A172 (cell line): ENCODE measurements at places on chromosomes 5 and 9. TPM values are rescaled to one million over a fixed set of nuclear protein-coding genes. Genes with fewer than 3 reads are reported as not detected.
A peak's percentile ranks its signal among the peaks of the same experiment; 100 is the strongest.

The CEP120 gene
- total RNA-seq, result 19.5 and 22.3 TPM in 2 replicates

The OMD gene
- not detected in 2 replicates for total RNA-seq

The IL17B gene
- not detected in 2 replicates for total RNA-seq

The IL6ST gene
- total RNA-seq, result 97.7 and 112 TPM in 2 replicates

The LHX3 gene
- total RNA-seq, result not detected in 2 replicates

GRCh38 chr5:143014017-143014651, 244.0 kb downstream of the ARHGAP26 start:
- peak; percentile 27 for DNase-seq

GRCh38 chr9:134681061-134681661, 39.6 kb downstream of the COL5A1 start:
- no peak for DNase-seq

- DNase-seq, result peak; percentile 72
Measured at GRCh38 chr9:109256336-109256735, 64.5 kb downstream of the EPB41L4B start.

DNA sequence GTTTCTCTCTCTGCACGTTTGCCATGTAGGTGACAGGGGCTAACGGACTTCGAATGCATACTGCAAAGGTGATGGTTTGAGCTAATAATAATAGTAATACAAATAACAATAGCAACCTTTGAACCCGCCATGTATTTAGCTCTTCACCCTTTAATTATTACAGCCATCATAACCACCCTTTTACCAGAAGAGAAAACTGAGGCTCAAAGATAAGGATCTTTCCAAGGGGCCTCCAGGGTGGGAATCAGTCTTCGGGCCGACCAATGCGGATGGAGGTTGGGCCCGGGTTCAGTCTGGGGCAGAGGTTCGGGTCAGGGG, 494 bp downstream of the CDKN2AIPNL start:
- no peak for DNase-seq

DNA sequence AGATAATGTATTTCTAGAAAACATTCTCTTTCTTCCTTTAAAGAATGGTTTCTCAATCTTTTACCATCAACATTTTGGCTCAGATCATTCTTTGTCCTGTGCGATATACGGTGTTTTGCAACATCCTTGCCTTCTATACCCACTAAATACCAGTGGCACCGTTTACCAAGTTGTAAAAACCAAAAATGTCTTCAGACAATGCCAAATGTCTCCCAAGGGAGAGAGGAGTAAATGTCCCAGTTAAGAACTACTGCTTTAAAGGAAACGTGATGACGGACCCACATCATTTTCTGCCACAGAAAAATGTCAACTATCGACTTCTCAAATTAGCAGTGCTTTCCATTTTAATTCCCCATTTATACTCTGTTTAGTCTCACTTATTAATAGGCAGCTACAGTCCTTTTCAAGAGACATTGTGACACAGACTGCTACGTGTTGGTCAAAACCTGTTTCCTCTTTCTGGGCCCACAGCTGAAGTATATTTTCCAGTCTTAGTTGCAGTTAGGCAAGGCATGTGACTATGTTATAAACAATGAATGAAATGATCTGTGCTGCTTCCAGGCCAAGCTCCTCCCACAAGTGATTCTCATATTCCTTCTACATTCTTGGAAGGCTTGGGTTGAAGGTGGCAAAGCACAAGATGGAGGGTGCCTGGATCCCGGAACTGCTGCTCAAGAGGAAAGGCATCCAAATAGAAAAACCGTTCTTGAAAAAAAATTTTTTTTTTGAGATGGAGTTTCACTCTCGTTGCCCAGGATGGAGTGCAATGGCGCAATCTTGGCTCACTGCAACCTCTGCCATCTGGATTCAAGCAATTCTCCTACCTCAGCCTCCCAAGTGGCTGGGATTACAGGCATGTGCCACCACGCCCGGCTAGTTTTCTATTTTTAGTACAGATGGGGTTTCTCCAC, 8.8 kb downstream of the PRXL2C start:
- DNase-seq, result peak; percentile 26

DNA sequence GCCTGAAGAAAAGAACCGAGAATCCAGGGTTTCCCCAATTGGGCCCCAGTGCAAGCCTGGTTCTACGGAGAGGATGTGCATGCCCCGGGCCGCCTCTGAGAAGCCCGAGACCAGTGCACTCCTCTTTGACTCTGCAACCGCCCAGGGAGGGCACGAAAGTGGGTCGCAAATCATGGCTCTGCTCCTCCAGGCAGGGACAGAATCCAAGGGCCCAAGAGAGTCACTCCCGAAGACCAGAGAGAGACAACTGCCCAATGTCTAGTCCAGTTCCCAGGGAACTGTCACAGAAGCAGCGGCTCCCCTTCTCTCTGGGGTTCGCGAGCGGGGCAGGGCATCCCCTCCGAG, 107.8 kb downstream of the PSD2 start:
- no peak for DNase-seq

GRCh38 chr5:43268188-43268820, 44.9 kb downstream of the HMGCS1 start:
- no peak for DNase-seq

DNA sequence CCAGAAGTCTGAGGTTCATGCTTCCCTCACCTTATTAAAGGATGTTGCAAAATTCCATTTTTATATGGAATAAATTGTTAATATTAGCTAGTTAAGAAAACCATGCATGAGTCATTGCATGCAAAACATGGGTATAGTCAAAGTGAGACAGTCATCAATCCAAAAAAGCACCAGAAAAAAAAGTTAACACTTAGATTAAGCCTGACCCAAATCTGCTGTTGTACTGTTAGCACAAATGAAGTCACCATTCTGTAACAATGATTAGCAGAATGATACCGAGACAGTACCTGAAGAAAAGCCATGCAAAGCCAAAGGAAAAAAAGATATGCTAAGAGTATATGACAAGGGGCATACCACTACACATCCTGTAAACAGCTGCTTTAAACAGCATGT, 49.5 kb downstream of the PKD2L2 start:
- DNase-seq, result no peak

GRCh38 chr5:145141534-145141933, 693.6 kb downstream of the PRELID2 start:
- no peak for DNase-seq

GRCh38 chr5:93476251-93476742, 104.7 kb downstream of the NR2F1-AS1 start:
- DNase-seq, result no peak

GRCh38 chr5:74136276-74136825, 504.2 kb downstream of the ENC1 start:
- DNase-seq, result no peak

DNA sequence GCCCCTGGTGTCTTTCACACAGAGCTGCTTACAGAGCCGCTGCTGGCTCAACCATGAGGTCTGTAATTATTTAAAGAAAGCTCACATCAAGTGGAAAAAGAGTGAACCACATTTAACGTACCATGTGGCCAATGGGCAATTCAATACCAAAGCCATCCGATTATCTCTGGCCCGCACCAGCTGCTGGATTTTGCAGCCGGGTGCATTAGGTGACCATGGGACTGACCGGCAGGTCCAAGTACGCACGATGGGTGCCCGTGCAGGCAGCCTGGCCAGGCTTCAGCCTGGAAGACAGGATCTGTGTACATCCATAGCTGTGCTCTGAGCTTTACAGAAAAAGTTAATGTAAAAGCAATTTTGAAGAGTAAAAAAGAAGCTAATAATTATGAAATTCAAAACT, 20.5 kb downstream of the PPARGC1B start:
- no peak for DNase-seq

GRCh38 chr5:143749581-143750205, 62.3 kb upstream of the HMHB1 start:
- no peak for DNase-seq

- DNase-seq, result no peak
Measured at GRCh38 chr9:114386886-114387679, 699 bp downstream of the AKNA start.

- no peak for DNase-seq
Measured at GRCh38 chr9:137140151-137141012, 1.4 kb downstream of the GRIN1 start.
